ENCODE measurements at places on chromosomes 4 and X. TPM values are rescaled to one million over a fixed set of nuclear protein-coding genes. Genes with fewer than 3 reads are reported as not detected.

- DNase-seq, result no peak
These were observed 654.4 kb upstream of the TENM3 start for GRCh38 chr4:181588733-181589302.

DNA sequence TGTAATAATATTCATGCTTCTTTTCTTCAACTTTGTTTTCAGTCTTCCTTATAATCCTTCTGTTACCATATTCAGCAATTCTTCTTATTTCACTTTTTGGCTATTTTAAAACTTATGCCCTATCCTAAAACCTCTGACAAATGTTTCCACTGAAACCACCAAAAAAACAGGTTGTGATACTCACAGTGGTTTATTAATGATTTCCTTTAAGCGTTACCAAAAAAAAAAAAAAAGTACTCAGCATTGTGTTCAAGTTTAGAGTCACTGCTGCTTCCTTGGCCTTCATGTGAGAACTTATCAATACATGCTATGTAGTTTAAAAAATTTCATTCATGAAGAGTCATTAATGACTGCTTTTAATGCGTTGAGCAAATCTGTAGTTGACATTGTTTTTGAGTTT, 35.4 kb upstream of the UGT2A3 start:
- no peak for DNase-seq

DNA sequence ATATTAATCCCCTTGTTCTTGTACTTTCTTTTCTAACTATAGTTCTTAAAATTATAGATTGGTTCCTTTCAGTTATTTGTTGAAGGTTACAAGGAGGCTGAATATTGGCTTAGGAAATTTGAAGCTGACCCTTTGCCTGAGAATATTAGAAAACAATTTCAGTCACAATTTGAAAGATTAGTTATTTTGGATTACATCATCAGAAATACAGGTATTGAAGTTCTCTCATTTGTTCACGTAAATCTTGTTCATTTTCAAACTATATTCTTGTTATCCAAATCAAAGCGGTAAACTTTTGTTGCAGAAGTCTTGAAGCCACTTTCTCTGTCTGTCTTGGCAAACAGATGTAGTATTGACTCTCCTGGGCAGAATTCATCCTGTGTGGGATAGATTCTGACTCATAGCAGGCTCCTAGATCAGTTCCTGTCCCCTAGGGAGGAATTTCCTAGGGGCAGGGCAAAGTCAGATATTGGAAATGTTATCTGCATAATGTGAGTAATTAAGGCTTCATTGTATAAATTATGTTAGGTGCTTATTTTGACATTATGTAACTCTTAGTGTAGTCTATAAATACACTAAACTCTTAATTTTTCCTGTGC, 25.2 kb downstream of the PI4K2B start:
- DNase-seq, result no peak

DNA sequence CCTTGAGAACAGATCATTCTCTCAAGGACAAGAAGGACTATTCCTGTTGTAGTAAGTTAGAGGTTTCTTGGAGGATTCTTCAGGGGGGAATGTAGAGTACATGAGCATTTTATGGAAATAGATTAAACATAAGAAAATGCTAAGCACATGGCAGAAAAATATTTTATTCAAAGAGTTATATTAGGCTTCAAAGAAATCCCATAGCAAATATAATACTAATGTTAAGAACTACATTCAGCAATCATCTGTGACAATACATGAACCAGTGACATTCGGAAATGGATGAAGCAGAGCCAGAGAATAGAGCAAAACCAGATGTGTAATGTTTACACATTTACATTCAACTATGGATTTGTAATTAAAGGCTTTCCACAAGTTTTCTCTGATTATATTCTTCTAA, 288.6 kb downstream of the NAF1 start:
- no peak for DNase-seq

DNA sequence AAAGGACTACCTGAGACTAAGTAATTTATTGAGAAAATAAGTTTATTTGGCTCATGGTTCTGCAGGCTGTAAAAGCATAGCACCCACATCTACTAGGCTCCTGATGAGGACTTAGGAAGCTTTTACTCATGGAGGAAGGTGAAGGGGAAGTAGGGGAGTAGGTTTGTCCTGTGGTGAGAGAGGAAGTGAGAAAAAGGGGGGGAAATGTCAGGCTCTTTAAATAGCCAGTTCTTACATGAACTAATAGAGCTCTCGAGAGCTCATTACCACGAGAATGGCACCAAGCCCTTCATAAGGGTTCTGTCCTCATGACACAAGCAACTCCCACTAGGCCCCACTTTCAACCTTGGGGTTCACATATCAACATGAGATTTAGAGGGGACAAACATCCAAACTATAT, 125.5 kb upstream of the NRK start:
- no peak for DNase-seq

- no peak for DNase-seq
These were observed 363.5 kb upstream of the EMCN start for GRCh38 chr4:100881283-100881682.

DNA sequence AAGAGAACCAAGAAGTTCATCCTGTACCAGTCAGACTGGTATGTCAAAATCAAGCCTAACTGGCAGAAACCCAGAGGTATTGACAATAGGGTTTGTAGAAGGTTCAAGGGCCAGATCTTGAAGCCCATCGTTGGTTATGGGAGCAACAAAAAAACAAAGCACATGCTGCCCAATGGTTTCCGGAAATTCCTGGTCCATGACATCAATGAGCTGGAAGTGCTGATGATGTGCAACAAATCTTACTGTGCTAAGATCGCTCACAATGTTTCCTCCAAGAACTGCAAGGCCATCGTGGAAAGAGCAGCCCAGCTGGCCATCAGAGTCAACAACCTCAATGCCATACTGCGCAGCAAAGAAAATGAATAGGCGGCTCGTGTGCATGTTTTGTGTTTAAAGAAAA, 172.7 kb upstream of the MED14 start:
- no peak for DNase-seq

DNA sequence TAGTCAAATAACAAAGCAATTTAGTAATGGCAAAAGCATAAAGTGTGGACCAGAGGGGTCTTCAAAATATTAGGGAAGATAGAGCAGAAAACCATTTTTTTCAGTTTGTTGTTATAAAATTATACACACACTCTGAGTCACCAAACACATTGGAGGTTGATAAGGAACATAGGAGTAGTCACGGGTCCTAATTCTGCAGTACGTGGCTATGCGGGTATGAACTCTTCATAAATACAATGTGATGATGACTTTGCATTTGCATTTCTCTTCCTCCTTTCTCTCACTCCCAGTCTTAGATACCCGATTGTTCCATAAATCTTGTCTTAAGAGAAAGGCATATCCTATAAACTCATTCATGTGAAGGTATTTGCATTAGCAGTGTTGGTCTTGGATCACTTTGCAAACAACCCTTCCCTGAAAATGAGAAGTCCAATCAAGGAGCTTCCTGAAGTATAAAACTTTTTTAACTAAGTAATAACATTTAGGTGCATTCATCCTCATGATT, 223.6 kb downstream of the PALLD start:
- DNase-seq, result peak; percentile 91

- DNase-seq, result no peak
These were observed 18.9 kb upstream of the CABS1 start for GRCh38 chr4:70315928-70316327.

- DNase-seq, result no peak
These were observed 91.8 kb downstream of the PDE5A start for GRCh38 chr4:119536572-119537528.

- DNase-seq, result no peak
These were observed 12.1 kb downstream of the FGD1 start for GRCh38 chrX:54483946-54484345.

GRCh38 chr4:186701273-186701672, 22.4 kb downstream of the FAT1 start:
- no peak for DNase-seq

DNA sequence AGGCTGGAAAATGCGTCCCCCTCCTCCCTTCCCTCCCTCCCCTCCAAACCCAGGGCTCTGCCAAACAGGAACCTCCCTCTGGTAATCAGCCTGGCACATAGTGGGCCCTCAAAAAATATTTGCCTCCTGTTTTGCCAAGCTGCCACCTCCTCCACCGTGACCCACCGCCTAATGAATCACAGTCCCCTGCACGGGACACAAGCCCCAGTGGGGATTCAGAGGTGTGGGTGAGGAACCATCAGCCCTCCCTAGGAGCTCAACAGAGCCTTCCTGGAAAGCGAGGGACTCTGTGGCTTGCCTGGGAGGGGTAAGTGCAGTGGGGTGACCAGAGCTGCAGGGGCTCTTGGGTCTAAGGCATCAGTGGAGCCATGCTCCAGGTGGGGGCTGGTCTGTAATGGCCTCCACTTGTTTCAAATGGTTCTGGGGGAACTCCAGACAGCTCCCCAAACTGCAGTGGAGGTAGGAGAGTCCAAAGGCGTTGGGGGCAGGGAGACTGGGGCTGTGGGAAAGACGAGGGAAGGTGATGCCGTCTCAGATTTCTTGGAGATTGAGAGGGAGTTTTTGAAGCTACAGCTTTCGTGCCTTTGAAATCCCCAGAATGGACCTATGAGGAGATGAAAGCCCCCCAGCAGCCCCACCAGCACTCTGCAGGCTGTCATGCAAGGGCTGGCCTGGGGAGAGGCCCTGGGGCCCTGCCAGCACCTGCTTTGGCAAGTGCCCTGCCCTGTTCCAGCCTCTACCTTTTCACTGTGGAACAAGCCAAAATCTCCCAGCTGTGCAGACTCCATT, 1.0 kb upstream of the PPP2R2C start:
- DNase-seq, result no peak

DNA sequence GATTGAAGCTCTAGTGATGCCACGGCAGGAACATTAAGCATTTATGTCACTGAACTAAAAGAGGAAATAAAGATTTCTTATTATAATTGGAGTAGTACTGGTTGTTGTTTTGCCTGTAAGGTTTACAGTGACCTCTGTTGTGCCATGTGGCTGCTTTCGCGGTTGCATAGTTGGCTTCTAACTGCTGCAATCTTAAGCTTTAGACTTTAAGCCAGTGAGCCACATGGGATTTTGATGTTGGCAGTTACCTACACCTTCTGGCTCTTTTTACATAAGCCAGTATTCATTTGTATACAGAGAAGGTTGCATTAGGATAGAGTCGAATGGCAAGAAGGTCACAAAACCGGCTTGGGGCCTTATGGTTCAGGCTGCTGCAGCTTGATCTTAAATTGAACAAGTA, 1311.6 kb downstream of the RAPGEF2 start:
- no peak for DNase-seq

- DNase-seq, result no peak
These were observed 177.9 kb upstream of the PGRMC2 start for GRCh38 chr4:128465523-128465922.

DNA sequence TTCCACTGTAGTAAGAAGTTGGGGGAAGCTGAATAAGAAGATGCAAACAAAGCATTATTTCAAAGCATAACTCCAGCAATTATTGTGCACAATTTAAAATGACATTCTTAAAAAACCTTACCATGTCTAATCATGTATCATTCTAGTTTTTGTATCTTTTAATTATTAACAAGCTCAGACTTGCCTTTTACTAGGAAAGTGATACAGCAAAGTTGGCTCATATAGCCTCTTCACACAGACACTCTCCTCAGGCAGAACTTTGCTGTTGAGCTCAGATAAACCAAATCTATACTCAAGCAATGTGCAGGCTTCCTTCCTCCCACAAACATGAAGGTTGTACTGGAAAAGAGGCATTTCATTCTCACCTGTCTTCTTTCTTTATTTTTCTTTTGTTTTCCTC, 358.7 kb upstream of the EMCN start:
- DNase-seq, result no peak

- DNase-seq, result no peak
These were observed 52.2 kb downstream of the SULT1B1 start for GRCh38 chr4:69708211-69708610.

- peak; percentile 71 for DNase-seq
These were observed 58.0 kb upstream of the DDX3X start for GRCh38 chrX:41275661-41276609.

DNA sequence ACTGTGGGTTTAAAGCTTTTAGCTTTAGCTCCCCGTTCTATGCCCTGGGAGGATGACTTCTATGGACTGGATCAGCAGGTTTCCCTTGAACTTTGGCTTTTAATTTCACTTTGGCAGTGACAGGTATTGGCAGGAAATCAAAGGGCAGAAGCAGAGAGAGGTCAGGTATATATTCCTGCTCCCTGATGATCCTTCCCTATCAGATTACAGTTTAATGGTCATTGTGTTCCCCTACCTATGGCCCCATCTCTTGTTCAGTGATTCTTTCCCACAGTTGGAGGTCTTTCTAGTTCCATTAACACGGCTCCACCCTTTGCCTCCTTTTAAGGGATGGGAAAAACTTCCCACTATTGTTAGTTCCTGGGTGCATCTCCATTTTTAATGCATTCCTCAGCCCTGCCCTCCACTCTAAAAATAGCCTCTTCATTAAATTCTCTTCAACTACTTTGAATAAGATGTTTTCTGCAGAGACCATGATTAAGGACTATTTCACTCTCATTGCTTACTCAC, 107.8 kb upstream of the TMEM47 start:
- DNase-seq, result no peak

DNA sequence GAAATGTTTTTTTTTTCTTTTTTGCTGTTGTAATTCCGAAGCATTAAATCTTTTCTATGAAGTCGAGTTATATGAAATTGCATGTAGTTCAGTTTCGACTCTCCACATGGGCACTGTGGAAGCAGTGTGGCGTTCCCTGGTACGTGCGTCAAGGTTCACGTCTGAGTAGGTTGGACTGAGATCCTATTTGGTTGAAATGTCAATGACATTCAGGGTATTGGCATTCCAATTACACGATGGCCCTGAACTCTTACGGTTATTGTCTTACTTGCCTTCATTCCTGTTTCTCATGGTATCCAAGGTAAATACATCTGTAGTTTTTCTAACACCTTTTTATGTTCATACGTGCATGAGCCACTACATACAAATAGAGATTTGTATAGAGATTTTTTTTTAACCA, 128.8 kb downstream of the SORBS2 start:
- no peak for DNase-seq

GRCh38 chr4:101753721-101754120, 36.8 kb upstream of the BANK1 start:
- DNase-seq, result no peak

DNA sequence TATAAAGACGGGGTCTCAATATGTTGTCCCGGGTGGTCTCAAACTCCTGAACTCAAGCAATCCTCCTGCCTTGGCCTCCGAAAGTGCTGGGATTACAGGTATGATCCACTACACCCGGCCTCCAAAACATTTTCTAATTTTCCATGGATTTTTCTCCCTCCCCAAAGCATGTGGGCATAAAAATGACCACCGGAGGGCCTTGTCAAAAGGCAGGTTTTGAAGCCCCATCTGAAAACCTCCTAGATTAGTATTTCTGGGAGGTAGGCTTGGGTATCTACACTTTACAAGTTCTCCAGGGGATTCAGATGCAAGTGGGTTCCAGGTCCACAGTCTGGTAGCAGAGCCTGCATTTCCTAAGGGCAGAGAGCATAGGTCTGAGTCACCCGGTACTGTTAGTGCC, 1.4 kb upstream of the GPR173 start:
- no peak for DNase-seq

- DNase-seq, result no peak
These were observed 355.3 kb upstream of the IGFBP7 start for GRCh38 chr4:57465321-57466056.

GRCh38 chr4:150140774-150141400, 62.6 kb downstream of the DCLK2 start:
- DNase-seq, result no peak

Gene TMSB15A
- total RNA-seq, result not detected

Gene ADGRG4
- total RNA-seq, result not detected

Gene SMR3B
- not detected for total RNA-seq

Gene TCEAL1
- 18.4 TPM for total RNA-seq

Gene ARHGAP24
- total RNA-seq, result 0.67 TPM

Gene RAB41
- total RNA-seq, result not detected
